ENCODE measurements at places on chromosomes 5 and 9.

DNA sequence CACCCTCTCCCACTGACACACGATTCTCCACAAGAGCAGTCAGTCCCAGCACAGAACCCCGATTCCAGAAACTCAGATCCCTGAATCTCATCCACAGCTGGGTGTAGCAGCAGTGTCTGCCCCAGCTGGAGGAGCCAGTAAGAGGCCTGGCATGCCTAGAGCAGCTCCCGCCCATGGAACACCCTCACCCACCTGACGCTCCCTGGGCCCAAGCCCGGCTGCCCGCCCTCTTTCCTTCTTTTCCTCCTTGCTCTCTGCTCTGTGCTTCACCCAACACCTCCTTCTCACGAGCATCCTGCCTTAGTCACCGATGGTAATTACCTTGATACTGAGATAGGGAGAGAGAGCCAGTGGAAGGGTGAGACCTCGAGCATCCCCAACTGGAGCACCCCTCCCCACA is 8.7 kb downstream of the PCDH1 start:
- DNase-seq, result no peak

DNA sequence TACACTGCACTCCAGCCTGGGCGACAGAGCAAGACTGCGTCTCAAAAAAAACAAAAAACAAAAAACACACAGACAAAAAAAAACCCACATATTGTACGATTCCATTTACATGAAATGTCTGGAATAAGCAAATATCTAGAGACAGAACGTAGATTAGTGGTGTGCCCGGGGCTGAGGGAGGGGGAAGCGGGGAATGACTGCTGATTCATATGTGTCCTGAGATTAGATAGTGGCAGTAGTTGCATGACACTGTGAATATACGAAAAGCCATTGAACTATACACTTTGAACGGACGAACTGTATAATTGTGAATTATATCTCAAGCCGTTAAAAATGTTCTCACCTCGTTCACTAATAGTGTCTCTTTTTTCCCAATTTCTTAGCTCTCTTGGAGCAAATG is 23.9 kb downstream of the FGF1 start:
- DNase-seq, result no peak

- DNase-seq, result no peak
Measured at GRCh38 chr5:178314061-178314660, 81.6 kb upstream of the PHYKPL start.

- DNase-seq, result no peak
Measured at GRCh38 chr9:113154946-113155345, 4.1 kb downstream of the SLC31A2 start.

DNA sequence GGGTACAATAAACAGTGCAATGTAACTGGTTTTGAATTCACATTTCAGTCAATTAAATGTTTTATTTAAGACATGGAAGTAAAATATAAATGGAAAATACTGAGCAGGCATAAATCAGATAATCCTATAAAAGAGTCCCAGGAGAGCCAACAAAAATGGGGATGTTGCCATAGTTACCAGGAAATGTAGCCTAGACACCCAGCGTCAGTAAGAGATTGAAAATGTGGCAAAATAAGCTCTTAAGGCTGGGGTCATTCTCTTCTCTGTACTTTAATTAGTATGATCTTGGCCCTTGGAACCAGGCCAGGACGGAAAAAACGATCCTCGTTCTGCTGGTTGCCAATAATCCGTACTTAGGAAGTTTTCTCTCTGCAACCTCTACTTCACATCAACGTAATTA is 18.9 kb upstream of the RASEF start:
- no peak for DNase-seq

GRCh38 chr9:80509358-80509757 is 937.6 kb downstream of the TLE4 start:
- no peak for DNase-seq

- DNase-seq, result no peak
Measured at GRCh38 chr5:167579693-167580055, 711.8 kb upstream of the WWC1 start.

DNA sequence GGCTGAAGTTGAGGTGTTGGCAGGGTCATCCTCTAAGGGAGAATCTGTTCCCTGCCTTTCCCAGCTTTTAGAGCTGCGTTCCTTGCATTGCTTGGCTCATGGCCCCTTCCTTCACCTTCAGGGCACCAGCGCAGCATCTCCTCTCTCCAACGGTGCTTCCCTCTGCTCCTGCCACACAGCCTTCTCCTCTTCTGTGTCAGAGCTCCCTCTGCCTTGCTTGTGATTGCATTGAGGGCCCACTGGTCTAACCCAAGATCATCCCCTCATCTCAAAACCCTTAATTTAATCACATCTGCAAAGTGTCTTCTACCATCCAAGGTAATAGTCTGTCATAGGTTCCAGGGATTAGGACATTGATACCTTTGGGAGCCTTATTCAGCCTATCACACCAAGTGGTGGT is 205.7 kb upstream of the TBCA start:
- no peak for DNase-seq

DNA sequence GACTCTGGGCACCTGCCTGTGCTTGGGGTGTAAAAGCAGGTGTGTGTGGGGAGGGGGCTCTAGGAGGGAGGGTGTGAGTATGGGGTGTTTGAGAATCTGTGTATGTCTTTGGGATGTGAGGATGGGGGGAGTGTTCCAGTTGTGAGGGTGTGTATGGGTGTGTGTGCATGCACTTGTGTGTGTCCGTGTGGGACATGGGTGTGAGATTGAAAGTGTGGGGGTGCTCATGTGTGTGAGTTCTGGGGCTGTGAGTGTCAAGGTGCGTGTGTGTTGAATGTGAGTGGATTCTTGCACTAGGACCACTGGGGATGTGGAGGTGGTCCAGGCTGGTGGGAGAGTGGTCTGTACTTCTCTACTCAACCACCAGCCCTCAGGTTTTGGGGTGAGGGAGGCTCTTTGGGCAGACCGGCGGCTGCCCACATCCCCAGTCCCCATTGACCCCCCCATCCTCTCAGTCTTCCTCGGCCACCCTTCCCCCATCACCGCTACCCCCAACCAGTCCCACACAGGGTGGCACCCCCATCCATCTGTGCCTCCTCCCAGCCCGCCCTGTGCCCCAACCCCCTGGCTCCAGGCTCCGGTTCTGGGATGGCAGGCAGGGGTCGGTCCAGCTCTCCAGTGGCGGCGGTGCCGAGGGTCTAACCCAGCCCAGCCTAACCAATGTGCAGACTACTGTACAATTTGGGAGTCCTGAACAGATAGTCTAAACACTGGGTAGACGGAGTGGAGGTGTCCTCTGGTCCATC is 31.5 kb downstream of the GOLGA2 start:
- DNase-seq, result no peak

- no peak for DNase-seq
Measured at GRCh38 chr5:124582561-124582840, 163.9 kb downstream of the ZNF608 start.

All from NCI-H345 (cell line).